AG09319 (cell line): ENCODE measurements at places on chromosomes 16 and 17.

DNA sequence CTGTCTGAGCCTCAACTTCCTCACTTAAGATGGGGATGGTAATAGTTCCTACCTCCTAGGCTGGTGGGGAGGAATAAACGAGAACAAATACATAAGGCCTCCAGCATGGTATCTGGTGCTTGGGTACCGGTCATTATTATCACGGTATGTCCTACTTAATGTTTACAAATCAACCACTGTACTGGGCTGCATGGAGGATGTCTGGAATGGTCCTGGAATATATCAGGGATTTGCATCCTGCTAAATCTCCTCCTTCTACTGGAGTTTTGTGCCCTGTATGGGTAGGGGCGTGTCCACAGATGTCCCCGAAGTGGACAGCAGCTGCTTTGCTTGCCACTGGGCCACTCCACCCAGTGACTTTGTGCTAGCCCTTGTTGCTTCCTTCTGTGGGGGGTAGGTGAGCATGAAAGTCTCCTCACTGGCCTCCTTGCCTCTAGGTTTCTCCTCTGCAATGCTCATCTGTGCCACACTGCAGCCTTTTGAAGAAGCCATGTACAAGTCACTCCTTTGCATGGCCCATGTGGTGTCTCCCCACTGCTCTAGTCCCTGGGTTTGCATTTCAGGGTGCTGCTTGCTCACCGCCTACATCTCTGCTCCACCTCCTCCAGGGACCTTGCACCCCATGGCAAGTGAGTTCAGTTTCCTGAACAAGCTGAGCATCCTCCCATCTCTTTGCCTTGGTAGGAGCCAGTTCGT lies 2.2 kb upstream of the CMIP start:
- no peak for DNase-seq

DNA sequence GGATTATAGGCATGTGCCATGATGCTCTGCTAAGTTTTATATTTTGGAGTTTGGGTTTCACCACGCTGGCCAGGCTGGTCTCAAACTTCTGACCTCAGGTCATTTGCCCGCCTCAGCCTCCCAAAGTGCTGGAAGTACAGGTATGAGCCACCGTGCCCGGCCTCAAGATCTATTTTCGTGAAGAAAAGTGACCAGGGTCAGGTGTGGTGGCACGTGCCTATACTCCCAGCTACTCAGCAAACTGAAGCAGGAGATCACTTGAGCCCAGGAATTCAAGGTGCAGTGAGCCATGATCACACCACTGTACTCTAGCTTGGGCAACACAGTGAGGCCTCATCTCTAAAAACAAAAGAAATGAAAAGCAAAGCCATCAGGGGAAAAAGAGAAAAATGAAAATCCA lies 18.7 kb downstream of the CMTM4 start:
- no peak for DNase-seq

GRCh38 chr16:13315642-13316427 lies 414.4 kb downstream of the SHISA9 start:
- DNase-seq, result no peak

GRCh38 chr16:49773534-49774475 lies 82.1 kb downstream of the ZNF423 start:
- no peak for DNase-seq

GRCh38 chr17:73584049-73584448 lies 60.2 kb downstream of the SDK2 start:
- no peak for DNase-seq

- no peak for DNase-seq
Measured at GRCh38 chr16:73771196-73772064, 525.2 kb upstream of the PSMD7 start.
